Fibroblast of skin of left quadriceps (primary cell): ENCODE measurements at places on chromosomes 6 and 20.

DNA sequence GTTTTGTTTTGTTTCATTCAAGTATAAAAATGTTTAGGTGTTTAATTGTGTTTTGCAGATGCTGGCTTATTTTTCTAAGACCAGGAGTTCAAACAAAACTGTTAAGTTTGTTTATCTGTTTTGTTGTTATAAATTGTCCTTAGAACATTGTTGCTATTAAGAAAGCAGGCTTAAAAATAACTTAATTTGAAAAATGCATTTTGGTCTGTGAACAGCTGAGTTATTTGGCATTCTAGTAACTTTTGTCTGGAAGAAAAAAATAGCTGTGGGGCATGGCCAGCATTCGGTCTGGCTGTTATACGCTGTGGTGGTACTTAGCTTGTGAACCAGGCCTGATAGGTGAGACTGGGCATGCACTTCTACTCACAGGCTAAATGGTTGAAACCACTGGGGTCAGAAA lies 37.8 kb downstream of the SLX4IP start:
- no peak for DNase-seq

DNA sequence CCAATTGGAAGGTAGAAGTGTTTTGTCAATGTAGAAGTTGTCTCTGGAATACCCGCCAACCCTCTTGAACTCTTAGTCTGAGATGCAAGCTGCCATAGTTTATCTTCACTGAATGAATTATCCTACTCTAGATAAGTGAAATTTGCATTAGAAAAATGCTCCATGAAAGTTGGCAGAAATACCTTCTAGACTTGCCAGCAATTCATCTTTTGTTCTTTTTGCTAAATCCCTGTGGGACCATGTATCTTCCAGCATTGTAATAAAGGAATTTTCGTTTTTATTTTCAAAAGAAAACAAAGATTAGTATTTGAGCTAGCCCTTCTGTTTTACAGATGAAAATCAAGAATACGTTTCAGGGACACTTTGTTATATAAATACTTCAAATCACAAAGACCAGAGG lies 244.2 kb downstream of the CBLN4 start:
- DNase-seq: no peak

- no peak for DNase-seq
Measured at GRCh38 chr20:60500038-60500701, 541.9 kb downstream of the CDH26 start.

- no peak for DNase-seq
Measured at GRCh38 chr6:152821525-152821924, 70.9 kb downstream of the VIP start.

DNA sequence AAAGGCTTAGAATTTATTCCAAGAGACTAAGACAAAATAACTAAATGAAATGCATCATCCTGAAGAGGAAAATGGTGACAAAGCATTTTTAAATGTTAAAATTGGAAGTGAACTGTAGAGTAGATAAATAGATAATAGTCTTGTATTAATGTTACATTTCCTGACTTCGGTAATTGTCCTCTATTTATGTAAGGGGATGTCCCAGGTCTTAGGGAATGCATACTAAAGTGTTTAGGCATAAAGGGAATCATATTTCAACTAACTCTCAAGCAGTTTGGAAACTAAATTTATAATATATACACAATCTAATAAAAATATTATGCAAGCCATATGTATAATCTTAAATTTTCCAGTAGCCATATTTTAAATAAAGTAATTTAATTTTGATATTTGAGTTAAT lies 159.3 kb downstream of the WDR27 start:
- no peak for DNase-seq
